ENCODE measurements at places on chromosomes 2 and 18. TPM values are rescaled to one million over a fixed set of nuclear protein-coding genes. Genes with fewer than 3 reads are reported as not detected.
A peak's percentile ranks its signal among the peaks of the same experiment; 100 is the strongest.

DNA sequence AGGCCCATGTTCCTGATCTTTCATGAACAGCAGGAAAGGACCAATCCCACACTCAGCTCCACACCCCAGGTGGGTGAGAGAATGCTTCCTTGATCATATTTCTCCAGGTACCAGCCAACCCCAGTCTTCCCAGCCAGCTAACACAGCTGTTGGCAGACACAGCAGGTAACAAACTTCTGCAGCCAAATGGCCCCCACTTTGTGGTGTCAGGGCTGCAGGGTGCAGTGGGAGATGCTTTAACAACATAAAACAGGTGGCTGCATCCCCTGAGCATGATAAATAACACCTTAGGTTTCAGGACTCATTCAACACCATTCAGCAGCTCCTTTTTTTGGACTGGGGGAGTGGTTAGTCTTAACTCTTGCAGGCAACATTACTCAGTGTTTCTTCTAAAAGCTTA, 76.7 kb upstream of the ACAA2 start:
- no peaks in the 10 kb centered on the region for H3K36me3 ChIP-seq
- H3K4me1 ChIP-seq, result no peaks in the 10 kb centered on the region
- no peak overlapping the region for H3K4me3 ChIP-seq
- no peak overlapping the region for H3K27ac ChIP-seq

Gene TTC21B
- total RNA-seq, result 37.0 TPM

Gene TUBB8B
- total RNA-seq, result not detected

DNA sequence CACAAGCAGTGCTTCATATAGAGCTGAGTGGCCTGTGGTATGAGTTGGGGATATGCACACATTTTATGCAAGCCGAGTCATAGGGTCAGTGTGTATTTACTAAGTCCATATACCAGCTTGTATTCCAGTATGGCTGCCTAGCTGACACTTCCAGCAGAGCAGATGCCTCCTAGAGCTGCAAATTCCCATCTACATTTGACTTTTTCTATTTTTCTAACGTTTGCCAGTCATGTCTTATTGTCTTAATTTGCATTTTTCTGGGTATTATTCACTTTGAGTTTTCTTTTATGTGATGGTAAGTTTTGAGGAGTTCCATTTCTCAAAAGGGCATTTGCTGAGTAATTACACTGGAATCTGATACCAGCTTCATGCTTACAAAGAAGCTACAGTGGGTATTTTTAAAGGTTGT, 334.5 kb upstream of the CDH2 start:
- no peak overlapping the region for H3K4me3 ChIP-seq
- H3K36me3 ChIP-seq, result no peaks in the 10 kb centered on the region
- H3K4me1 ChIP-seq, result no peaks in the 10 kb centered on the region
- H3K27me3 ChIP-seq, result no peaks in the 10 kb centered on the region

DNA sequence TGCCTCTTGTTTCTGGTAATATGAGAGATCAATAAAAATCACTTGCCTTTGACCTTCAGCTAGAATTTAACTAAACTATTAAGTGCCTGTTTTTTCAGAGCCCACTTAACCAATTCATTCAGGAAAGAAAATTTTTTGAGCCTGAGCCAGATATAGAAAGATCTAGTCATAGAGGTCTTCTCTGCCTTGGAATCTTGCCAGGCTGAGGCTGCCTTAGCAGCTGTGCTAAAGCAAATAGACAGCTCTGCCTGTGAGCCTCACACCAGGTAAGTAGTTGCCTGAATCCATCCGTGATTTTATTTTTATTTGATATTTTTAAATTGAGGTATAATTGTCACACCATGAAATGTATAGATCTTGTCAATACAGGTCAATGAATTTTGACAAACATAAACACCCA, 27.4 kb downstream of the EVX2 start:
- no peak for DNase-seq
- no peak overlapping the region for H3K27ac ChIP-seq
- H3K4me3 ChIP-seq, result no peak overlapping the region
- no peaks in the 10 kb centered on the region for H3K27me3 ChIP-seq
- H3K36me3 ChIP-seq, result no peaks in the 10 kb centered on the region

Gene TNFRSF11A
- total RNA-seq, result 1.2 TPM

- no peaks in the 10 kb centered on the region for H3K27me3 ChIP-seq
- peaks cover 58% of the 10 kb centered on the region for H3K4me1 ChIP-seq
- H3K27ac ChIP-seq, result no peak overlapping the region
- no peak overlapping the region for H3K4me3 ChIP-seq
These were observed 187.3 kb downstream of the FAM210A start for GRCh38 chr18:13539050-13539449.

DNA sequence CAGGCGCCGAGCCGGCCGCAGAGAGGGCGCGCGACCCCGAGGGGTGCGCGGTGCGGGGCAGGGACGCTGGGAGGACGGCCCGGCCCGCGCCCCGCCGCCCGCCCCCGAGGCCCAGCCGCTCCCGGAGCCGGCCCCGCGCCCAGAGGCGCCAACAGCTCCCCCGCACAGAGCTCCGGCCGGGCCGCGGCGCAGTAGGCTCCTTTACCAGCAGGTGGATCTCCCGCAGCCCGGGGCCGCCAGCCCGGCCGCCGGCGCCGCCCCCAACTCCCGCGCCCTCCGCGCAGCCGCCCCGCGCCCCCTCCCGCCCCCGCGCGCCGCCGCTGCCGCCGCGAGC, 258 bp downstream of the MGAT4A start:
- H3K4me1 ChIP-seq, result peaks cover 53% of the 10 kb centered on the region
- H3K36me3 ChIP-seq, result no peaks in the 10 kb centered on the region
- no peak for DNase-seq
- H3K4me3 ChIP-seq, result peak overlapping the region; percentile 96
- no peaks in the 10 kb centered on the region for H3K27me3 ChIP-seq

GRCh38 chr18:857986-858385, 45.9 kb upstream of the YES1 start:
- H3K27me3 ChIP-seq, result no peaks in the 10 kb centered on the region
- H3K4me3 ChIP-seq, result no peak overlapping the region
- DNase-seq, result no peak
- no peak overlapping the region for H3K27ac ChIP-seq
- no peaks in the 10 kb centered on the region for H3K36me3 ChIP-seq

DNA sequence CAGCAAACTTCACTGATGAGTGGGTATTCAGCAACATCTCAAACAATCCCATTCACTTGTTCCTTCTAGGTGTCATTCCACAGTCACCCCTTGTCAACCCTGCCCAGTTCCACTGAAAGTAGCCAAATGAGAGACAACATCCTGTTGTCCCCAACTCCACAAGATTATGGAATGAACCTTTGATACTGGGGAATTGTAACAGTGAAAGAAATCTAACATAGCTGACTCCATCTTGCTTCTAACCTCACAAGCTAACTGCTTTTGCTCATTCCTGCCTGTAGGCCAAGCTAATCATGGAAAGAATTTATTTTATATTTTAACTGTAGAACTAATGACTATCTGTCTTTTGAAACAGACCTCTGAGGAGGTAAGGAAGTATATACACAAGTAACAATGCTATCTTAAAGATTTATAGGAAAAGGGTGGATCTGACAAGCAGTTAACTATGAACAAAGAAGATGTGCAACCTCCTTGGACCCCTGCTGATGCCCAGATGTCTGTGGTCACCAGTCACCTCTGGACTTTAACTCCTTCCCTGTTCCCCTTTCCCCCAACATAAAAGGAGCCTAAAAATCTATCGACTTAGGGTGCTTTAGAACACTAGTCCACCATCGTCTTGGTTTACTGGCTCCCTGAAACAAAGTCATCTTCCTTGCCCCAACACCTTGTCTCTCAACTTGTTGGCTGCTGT, 6.9 kb upstream of the ANXA4 start:
- no peak for DNase-seq
- H3K36me3 ChIP-seq, result no peaks in the 10 kb centered on the region
- no peak overlapping the region for H3K4me3 ChIP-seq

Gene FKBP1B
- total RNA-seq, result 11.2 TPM

Gene C1D
- total RNA-seq, result 32.3 TPM

Gene ARHGEF4
- 25.5 TPM for total RNA-seq

Gene AQP12A
- total RNA-seq, result not detected

GRCh38 chr2:26243470-26244308, 743 bp downstream of the HADHA start:
- peaks cover 5% of the 10 kb centered on the region for H3K36me3 ChIP-seq
- peak overlapping the region; percentile 98 for H3K27ac ChIP-seq
- H3K4me3 ChIP-seq, result peak overlapping the region; percentile 79
- no peaks in the 10 kb centered on the region for H3K27me3 ChIP-seq
- peaks cover 37% of the 10 kb centered on the region for H3K4me1 ChIP-seq

Gene CLEC4F
- not detected for total RNA-seq

GRCh38 chr18:5964108-5964507, 68.8 kb upstream of the TMEM200C start:
- no peak for DNase-seq
- no peaks in the 10 kb centered on the region for H3K27me3 ChIP-seq
- no peak overlapping the region for H3K4me3 ChIP-seq
- peaks cover 4% of the 10 kb centered on the region for H3K4me1 ChIP-seq

Gene IL18RAP
- total RNA-seq, result 11.3 TPM

DNA sequence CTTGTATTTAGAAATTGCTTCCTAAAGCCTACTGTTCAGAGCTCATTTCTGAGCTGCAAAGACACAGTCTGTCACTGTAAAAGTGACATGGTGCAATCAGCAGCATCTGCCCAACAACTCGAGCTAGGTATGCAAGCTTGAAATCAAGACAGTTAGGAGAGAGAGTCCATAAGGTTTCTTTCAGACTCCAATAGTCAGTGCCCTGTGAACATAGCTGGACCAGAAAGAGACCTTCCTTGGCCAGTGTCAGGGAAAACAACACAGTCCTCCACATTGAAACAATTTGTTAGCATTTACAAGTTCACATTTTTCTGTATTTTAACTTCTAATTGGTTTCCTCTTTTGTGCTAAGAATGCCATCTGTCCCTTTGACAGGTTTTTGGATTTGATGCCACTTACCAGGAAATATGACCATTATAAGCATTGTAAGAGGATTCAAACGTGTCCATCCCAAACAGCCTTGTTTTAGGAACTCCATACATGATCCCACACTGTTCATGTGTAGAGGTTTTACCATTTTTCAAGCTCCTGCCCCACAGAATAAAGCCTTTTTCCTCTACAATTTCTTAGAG, 8.9 kb upstream of the MYCN start:
- H3K4me3 ChIP-seq, result no peak overlapping the region
- no peaks in the 10 kb centered on the region for H3K36me3 ChIP-seq
- H3K27ac ChIP-seq, result no peak overlapping the region
- DNase-seq, result no peak

DNA sequence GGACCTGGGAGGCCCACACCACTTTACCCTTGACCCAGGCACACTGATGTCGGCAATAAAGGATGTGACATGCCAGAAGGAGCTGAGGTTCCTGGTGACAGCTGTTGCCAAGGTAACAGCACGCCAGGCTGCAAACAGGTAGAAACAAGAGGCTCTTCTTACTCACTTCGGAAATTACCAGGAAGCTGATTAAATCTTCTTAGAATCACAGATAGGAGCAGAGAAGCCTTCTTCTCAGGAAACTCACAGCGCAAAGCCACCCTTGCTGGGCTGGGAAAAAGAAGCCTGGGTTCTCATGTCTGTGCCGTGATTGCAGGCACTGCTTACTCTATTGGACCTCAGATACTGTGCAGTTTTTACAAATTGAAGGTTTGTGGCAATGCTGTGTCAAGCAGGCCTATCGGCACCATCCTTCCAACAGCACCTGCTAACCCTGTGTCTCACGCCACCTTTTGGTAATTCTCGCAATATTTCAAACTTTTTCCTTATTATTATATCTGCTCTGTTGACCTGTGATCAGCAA, 61.0 kb upstream of the TAF1B start:
- no peaks in the 10 kb centered on the region for H3K36me3 ChIP-seq
- H3K4me3 ChIP-seq, result no peak overlapping the region
- H3K27ac ChIP-seq, result no peak overlapping the region
- DNase-seq, result no peak
- no peaks in the 10 kb centered on the region for H3K4me1 ChIP-seq

GRCh38 chr2:105455488-105456003, 56.7 kb upstream of the FHL2 start:
- H3K27ac ChIP-seq, result no peak overlapping the region
- H3K36me3 ChIP-seq, result no peaks in the 10 kb centered on the region
- no peak for DNase-seq
- no peaks in the 10 kb centered on the region for H3K4me1 ChIP-seq
- H3K4me3 ChIP-seq, result no peak overlapping the region
- H3K27me3 ChIP-seq, result no peaks in the 10 kb centered on the region

GRCh38 chr18:59921384-59921891, 21.6 kb downstream of the PMAIP1 start:
- no peak overlapping the region for H3K4me3 ChIP-seq
- no peaks in the 10 kb centered on the region for H3K36me3 ChIP-seq
- H3K27ac ChIP-seq, result no peak overlapping the region
- H3K27me3 ChIP-seq, result no peaks in the 10 kb centered on the region
- H3K4me1 ChIP-seq, result peaks cover 14% of the 10 kb centered on the region
- DNase-seq, result peak; percentile 37

Gene RAB12
- 61.0 TPM for total RNA-seq

GRCh38 chr18:48719974-48720654, 181.3 kb downstream of the CTIF start:
- H3K4me3 ChIP-seq, result no peak overlapping the region
- no peaks in the 10 kb centered on the region for H3K27me3 ChIP-seq
- H3K4me1 ChIP-seq, result peaks cover 26% of the 10 kb centered on the region
- no peak for DNase-seq
- H3K27ac ChIP-seq, result no peak overlapping the region

Gene ASTL
- total RNA-seq, result not detected

DNA sequence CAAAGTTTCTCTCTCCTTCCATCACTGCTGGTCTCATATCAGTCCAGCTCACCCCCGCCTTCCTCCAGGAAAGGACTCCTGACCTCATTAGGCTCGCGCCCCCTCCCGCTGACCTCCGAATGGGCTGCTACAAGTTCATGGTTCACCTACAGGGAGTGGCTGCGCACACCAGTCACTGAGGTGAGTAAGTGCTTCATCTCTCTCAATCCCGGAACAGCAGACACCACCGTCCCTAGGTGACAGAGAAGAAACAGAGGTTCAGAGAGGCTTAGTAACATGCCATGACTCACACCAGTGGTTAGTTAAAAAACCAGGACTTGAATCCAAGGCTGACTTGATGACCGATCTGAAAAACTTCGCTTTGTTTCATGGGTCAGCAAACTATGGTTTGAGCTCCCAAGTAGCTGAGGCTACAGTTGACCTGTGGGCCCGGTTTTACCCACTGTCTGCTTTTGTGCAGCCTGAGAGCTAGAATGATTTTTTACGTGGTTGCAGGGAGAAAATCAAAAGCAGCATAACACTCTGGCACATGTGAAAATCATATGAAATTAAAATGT, 42.0 kb downstream of the ZFP36L2 start:
- DNase-seq, result no peak
- no peaks in the 10 kb centered on the region for H3K27me3 ChIP-seq
- H3K4me3 ChIP-seq, result no peak overlapping the region
- H3K27ac ChIP-seq, result no peak overlapping the region
- H3K36me3 ChIP-seq, result no peaks in the 10 kb centered on the region

- peaks cover 88% of the 10 kb centered on the region for H3K4me1 ChIP-seq
- H3K36me3 ChIP-seq, result no peaks in the 10 kb centered on the region
- no peaks in the 10 kb centered on the region for H3K27me3 ChIP-seq
These were observed 43.2 kb downstream of the LDLRAD4 start for GRCh38 chr18:13261661-13262357.

- H3K27ac ChIP-seq, result no peak overlapping the region
- H3K4me1 ChIP-seq, result peaks cover 7% of the 10 kb centered on the region
- no peaks in the 10 kb centered on the region for H3K27me3 ChIP-seq
- no peaks in the 10 kb centered on the region for H3K36me3 ChIP-seq
- H3K4me3 ChIP-seq, result no peak overlapping the region
These were observed 92.8 kb downstream of the MARCHF4 start for GRCh38 chr2:216279459-216279858.

Gene KCNK3
- total RNA-seq, result 8.5 TPM
